Effector memory CD4-positive, alpha-beta T cell (primary cell): ENCODE measurements at places on chromosomes 3 and 15.

DNA sequence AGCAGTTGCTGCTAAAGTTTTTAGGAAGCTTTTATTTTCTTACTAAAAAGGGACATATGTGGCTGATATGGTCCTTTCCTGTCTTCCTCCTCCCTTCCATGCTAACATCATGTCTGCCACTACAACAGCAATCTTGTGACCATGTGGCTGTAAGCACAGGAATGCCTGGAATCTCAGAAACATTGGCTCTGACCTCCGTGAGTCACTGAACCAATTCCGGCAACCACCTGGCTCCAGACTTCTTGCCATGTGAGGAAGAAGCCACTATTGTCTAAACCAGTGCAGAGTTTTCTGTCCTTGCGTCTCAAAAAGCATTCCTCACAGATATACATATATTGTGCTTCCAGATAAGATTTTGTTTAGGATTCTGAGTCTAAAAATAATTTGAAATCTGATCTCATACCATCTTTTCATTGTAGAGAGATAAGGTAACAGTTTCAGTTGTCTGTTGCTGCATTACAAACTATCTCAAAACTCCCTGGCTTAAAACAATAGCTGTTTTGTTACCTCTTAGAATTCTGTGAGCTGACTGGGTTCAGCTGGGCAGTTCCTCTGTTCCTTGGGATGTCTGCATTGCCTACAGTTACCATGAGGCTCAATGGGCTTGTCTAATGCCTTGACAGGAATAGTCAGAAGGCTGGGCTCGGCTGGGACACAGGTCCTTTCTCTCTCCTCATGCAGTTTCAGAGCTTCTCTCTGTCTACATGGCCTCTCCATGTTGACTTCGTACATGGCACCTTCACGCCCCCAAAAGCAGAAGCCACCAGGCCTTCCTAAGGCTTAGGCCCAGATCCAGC, 77.3 kb upstream of the MAGI1 start:
- no peak for DNase-seq

DNA sequence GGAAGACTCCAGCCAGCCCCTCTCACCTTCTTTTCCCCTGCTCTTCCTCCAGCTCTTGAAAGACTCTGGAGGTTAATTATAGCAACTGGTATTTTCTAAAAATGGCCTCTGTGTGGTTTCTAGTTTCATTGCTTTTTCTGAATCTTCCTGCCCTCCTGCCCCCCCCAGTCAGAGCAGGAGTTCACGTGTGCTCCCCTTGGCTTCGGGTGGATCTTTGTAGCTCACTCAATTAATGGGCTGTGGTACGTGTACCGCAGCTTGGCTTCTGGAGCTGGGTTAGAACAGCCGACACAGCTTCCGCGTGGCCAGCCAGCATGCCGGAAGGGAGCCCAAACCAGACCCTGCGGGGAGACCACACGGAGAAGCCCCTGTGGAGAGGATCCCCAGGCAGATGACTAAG, 31.5 kb downstream of the TM2D3 start:
- DNase-seq = no peak

DNA sequence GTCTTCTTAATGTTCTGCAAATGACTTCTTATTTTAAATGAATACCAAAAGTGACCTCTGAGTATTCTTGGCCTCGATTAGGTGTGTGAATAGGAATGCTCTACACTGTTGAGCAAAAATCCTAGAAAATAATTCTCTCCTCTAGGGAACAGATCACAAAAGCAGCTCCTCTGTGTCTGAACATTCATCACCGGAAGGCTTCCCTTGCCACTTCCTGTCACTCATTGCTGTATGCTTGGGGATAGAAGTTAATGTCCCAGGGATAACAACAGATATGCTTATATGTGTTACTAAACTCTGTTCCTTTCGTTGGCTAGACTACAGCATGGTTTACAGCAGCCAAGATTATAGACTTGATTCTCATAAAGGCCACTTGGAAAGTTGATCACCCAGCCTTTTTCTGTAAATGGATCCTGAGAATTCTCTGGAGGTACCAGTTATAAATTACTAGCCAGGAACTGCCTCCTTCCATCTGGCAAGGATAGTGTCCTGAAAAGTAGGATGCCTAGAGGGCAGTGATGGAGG, 16.0 kb upstream of the PTX3 start:
- no peak for DNase-seq

GRCh38 chr3:159047361-159047760, 245.5 kb downstream of the MFSD1 start:
- no peak for DNase-seq
